ENCODE measurements at places on chromosomes 3 and 15.

DNA sequence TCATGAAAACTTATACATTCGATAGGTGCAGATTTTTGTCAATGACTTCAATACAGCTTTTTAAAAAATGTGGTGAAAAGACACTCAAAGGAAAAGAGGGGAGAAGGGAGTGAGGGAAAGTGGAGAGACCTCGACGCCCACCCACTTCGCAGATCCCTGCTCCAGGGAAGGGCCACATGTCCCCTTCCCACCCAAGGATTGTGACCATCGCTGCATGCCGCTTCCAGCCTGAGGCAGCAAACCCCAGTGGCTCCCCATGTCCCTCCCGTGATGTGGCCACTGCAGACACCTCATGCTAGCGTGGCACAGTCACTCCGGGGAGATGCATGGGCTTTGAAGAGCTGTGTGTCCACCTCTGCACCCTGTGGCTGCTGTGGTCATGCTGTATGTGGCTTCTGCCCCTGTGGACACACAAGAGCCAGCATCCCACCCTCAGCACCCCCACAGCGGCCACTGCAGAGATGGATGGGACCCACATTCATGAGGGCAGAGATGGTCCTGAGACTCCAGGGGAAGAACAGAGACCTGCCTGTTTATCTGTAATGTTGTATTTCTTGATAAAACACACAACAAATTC is 230.2 kb downstream of the OCA2 start:
- DNase-seq: no peak

DNA sequence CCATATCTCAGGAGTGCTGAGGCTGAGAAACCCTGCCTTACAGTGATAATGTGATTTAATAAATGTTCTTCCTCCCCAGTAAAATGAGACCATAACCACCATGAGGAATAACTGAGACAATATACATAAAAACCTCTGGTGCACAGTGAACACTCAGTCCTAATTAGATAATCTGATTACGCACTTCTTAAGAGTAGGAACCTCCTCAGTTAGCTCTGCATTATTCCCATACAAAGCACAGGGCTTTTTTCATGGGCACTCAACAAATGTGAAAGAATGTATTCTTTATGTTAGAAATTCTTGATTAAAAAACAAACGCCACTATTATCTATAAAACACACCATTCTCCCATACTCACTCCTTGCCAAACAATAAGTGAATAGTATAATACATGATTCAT is 97.0 kb downstream of the TNIK start:
- DNase-seq: no peak

GRCh38 chr15:85534031-85534430 is 153.6 kb downstream of the AKAP13 start:
- no peak for DNase-seq

DNA sequence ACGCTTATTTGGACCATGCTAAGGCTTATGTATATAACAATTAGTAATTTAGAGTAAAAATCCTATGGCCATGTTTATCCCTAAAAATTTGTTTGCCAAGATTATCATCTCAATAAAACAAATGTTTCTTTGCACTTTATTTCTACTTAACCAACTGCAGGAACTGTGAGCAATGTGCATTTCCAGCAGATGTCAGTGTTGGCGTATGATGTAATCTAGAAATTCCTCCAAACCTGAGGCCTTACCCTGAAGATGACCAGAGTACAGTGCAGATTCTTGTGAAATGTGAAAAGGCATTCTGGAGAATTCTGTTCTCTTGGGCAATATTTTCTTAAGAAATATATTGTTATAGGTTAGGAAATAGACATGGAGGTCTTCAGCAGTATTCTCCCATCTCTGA is 205.9 kb downstream of the MBNL1 start:
- DNase-seq: no peak

GRCh38 chr3:159786489-159787177 is 202.0 kb upstream of the IL12A start:
- DNase-seq: no peak

- no peak for DNase-seq
These were observed 58.5 kb upstream of the SLC24A5 start for GRCh38 chr15:48062148-48062872.

- no peak for DNase-seq
These were observed 11.2 kb downstream of the ATP8B4 start for GRCh38 chr15:50107591-50108408.

- DNase-seq: no peak
These were observed 16.5 kb downstream of the ISL2 start for GRCh38 chr15:76353023-76353577.

- DNase-seq: no peak
These were observed 324.6 kb downstream of the MFSD1 start for GRCh38 chr3:159126261-159127020.

DNA sequence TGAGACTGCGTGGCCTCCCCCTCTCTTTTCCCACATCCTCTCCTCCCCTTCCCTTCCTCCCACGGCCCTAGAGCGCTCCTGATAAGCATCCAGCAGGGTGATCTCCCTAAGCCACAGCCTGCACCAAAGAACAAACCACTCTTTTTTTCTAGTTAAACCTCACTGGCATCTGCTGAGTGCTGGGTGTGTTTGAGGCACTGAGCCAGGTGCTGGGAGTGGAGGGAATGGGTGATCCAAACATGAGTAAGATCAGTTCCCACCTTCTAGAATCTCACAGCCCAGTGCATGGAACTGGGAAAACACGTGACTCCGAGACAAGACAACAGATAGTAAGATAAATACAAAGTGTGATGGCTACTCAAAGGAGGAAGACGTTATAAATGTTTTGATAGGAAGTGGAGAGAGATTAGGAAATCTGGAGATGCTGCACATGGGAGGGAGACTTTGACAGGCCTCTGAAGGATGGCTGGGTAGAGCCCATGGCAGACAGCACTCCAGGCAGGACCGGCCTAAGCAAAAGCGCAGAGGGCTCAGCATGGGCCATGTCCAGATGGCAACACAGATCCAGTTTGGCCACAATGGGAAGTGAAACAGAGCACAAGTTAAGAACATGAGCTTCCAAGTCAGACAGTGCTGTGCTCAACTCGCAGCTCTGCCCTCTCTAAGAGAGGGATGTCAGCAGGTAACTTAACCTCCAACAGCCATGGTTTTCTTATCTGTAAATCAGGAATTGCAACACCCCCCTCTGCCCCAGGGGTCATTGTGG is 55.6 kb downstream of the CCR3 start:
- no peak for DNase-seq

DNA sequence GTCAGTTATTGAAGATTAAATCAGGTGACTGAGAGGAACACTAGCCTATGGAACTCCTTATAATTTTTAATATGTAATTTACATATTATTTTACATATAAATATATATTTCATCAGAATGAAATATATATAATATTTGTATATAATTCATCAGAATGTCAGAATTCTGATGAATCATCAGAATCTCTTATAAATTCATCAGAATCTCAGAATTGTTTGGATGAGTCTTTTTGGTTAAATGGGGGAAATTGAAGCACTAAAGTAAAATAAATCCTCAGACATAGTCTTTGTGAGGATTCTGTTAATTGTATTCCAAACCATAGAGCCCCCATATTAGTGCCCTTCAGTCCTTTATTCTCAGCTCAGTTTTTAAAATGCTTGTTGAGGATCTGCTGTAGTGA is 15.4 kb downstream of the TCF12 start:
- no peak for DNase-seq

DNA sequence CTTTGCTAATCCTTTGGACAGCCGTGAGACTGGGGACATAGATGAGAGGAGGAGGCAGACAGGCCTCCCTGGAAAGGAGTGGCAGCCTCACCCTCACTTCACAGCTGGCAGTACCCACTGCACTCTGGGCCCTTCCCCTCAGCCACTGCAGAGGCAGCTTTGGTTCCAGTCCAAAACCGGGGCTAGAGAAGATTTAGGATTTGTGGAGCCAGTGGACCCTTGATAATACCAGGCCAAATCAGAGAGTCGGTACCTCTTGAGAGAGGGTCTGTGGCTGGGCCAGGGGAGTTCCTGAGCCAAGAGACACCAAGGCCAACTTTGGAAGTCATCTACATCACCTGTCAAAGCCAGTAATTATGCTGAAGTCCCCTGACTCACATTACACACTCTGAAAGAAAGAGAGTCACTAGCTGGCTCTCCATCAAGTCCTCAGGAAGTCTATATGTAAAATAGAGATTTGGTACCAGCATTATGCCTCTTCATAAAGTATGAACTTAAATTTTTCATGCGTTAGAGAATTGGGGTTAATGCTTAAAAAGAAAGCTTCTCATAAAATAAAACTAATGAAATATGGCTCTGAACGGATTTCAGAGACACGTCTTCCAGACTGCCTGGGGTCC is 244.1 kb upstream of the SEMA6D start:
- no peak for DNase-seq

DNA sequence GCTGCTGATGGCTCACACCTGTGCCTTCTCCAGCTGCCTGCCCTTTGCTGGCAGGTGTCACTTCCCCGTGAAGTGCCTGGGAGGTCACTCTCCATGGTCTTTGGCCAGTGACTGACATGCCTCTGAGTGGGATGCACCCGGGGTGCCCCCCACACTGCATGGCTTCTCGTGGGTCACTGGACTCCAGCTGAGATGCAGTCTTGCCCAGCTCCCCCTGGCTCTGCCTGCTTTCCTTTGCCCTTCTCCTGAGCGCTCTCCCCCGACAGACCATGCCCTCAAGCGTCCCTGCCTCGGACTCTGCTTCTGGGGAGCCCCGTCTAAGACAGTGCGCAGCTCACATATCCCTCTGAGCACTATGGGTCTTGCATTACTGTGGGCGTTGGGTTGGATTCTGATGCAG is 14.4 kb downstream of the FBLN2 start:
- no peak for DNase-seq

DNA sequence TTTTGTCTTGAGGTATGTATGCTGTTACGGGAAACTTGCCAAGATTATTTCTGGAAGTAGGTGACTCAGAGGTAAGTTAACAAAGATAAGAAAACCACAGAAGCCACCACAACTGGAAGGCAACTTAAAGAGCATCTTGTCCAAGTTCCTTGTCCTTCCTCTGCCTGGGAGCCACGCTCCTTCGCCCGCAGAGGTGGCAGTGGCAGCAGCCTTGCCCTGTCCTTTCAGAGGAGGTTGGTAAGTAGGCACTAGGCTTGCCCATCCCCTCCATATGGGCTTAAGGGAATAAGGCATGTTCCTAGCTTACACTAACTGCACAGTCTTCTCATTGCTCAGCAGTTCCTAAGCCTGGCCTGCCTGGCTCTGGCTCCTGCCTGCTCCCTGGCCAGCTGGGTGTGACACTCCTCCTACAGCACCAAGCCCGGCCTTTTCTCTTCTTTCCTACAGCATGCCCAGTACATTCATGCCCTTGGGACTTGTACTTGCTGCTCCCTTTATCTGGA is 48.0 kb upstream of the RAB6B start:
- DNase-seq: no peak

GRCh38 chr3:159131376-159131775 is 329.5 kb downstream of the MFSD1 start:
- DNase-seq: no peak

DNA sequence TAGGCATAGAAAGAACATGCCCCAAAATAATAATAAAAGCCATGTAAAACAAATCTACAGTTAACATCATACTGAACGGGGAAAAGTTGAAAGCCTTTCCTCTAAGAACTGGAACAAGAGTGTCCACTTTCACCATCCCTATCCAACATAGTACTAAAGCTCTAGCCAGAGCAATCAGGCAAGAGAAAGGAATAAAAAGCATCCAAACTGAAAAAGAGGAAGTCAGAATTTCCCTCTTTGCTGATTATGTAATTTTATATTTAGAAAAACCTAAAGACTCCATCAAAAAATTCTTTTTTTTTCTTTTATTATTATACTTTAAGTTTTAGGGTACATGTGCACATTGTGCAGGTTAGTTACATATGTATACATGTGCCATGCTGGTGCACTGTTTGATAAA is 661.6 kb upstream of the CBLB start:
- DNase-seq: no peak

- DNase-seq: no peak
These were observed 167.3 kb downstream of the NECTIN3 start for GRCh38 chr3:111238885-111239284.

- DNase-seq: no peak
These were observed 288.2 kb downstream of the ADAMTS17 start for GRCh38 chr15:100053474-100054121.

- no peak for DNase-seq
These were observed 184.3 kb downstream of the PLCH1 start for GRCh38 chr3:155560594-155560993.

- no peak for DNase-seq
These were observed 192.9 kb downstream of the BCHE start for GRCh38 chr3:165644331-165644730.

DNA sequence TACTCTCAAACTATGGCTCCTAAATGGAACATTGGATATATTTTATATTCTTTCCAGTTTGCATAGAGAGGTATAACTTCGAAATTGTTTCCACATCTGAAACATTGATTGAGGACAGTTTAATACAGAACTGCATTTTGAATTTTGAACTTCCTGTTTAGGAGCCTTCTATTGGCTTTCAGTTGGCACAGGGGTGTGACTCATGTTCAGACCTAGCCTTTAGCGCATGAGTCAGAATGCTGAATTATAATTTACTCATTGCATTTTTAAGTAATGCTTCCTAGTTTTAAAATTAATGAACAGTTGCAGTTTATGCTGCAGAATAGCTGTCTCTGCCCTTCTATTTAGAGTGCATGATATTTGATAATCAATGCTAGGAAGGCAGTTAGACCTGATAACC is 751.7 kb downstream of the CADM2 start:
- no peak for DNase-seq

- no peak for DNase-seq
These were observed 23.6 kb upstream of the BSN start for GRCh38 chr3:49530701-49531100.

DNA sequence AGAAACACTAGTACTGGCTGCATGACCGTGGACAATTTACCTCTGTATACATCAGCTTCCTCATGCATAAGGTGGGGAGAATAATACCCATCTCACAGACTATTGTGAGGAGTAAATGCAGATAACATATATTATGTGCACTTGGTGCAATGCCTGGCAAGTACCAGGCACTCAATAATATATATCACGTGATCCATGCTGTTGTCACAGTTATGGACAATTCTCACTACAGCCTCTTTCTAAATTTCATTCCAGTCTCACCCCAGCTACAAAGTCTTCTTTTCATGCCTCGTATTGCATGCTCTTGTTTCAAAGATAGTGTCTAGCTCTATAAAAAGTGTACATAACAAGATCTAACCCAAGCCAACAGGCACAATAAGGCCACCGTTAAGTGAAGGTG is 494.3 kb upstream of the ADAMTS9 start:
- DNase-seq: no peak

- DNase-seq: no peak
These were observed 211.8 kb downstream of the TP63 start for GRCh38 chr3:189842681-189843602.

GRCh38 chr3:187900993-187901755 is 155.9 kb upstream of the BCL6 start:
- no peak for DNase-seq

DNA sequence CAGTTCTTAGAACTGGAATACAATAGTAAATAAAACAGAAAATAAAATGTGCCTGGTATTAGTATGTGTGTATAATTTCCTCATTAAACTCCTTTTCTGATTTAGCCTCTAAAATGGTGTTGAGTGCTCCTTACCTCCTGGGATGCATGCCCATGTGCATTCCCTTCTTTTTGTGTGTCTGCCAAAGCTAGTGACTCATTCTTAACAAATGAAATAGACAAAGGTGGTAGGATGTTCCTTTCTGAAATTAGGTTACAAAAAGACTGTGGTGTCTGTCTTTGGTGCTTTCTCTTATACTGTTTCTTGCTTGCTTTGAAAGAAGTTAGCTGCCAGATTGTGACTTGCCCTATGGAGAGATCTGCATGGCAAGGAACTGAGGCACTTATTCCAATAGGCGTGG is 623.7 kb downstream of the GRM7 start:
- DNase-seq: no peak

GRCh38 chr3:12938258-12938711 is 96.9 kb upstream of the RPL32 start:
- DNase-seq: no peak

- no peak for DNase-seq
These were observed 17.1 kb upstream of the HEG1 start for GRCh38 chr3:125072749-125073389.

Measured in amygdala (tissue), 56 donors.